ENCODE measurements at places on chromosomes 5 and 9. TPM values are rescaled to one million over a fixed set of nuclear protein-coding genes. Genes with fewer than 3 reads are reported as not detected.
A peak's percentile ranks its signal among the peaks of the same experiment; 100 is the strongest.

DNA sequence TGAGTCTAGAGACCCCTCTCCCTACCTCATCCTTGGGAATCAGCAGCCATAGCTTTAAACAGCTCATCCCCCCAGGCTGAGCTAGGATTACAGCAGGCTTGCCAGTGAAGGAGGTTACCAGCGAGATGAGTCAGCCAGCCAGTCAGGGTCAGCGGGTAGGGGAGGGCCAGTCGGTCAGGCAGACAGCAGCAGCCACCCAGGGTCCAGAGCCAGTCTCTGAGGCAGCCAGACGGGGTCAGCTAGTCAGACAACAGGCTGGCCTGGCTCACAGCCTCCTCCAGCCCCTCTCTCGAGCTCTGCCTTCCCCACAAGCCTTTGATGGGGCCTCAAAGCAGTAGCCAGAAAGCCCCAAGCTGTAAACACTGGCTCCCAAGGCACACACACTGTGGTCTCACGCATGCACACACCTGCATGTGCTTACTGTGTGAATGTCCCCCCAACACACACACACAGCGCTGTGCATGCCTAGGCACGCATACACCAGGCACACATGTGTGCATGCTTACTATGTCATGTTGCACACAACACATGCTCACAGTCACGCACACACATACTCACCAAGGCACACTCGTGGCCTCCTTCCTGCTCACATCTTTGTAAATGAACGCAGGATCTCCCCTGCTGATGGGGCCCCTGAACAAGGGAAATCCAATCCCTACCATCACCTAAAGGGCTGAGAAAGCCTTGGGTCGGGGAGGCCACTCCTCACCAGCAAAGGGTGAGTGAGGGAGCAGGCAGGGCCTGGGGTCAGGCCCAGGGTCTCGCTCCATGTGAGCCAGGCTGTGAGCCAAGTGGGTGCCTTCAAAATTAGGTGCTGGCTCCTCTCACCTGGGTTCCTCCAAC is 28.2 kb upstream of the CPLX2 start:
- no peak for DNase-seq

DNA sequence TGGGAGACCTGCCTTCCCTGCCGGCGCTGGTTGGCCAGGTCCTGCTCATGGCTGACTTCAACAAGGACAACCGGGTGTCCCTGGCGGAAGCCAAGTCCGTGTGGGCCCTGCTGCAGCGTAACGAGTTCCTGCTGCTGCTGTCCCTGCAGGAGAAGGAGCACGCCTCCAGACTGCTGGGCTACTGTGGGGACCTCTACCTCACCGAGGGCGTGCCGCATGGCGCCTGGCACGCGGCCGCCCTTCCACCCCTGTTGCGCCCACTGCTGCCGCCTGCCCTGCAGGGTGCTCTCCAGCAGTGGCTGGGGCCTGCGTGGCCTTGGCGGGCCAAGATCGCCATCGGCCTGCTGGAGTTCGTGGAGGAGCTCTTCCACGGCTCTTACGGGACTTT is 10.6 kb downstream of the DIPK1B start:
- DNase-seq: no peak

DNA sequence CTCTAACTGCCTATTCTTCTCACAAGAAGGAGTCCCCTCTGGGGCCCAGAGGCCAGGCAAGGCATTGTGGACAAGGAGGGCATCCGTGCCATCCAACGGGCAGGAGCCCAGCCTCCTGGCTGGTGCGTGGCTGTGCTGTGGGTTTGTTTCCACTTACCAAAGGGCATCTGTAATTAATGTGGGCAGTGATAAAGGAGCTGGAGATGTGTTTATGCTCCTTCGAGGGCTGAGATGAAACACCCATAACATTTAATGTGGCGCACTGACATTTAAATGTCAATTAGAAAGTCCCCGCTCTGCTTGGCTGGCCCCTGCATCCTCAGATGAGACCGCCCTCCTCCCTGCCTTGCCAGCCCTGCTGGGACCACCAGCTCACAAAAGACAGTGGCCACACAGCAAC is 57.1 kb downstream of the KCNIP1 start:
- DNase-seq: no peak

- DNase-seq: no peak
Measured at GRCh38 chr9:84718476-84718875, 48.9 kb downstream of the NTRK2 start.

GRCh38 chr5:137357436-137357835 is 141.7 kb downstream of the SPOCK1 start:
- DNase-seq: no peak

GRCh38 chr9:97487861-97488260 is 13.6 kb upstream of the TMOD1 start:
- DNase-seq: no peak

GRCh38 chr5:174810796-174811195 is 86.4 kb downstream of the MSX2 start:
- DNase-seq: no peak

DNA sequence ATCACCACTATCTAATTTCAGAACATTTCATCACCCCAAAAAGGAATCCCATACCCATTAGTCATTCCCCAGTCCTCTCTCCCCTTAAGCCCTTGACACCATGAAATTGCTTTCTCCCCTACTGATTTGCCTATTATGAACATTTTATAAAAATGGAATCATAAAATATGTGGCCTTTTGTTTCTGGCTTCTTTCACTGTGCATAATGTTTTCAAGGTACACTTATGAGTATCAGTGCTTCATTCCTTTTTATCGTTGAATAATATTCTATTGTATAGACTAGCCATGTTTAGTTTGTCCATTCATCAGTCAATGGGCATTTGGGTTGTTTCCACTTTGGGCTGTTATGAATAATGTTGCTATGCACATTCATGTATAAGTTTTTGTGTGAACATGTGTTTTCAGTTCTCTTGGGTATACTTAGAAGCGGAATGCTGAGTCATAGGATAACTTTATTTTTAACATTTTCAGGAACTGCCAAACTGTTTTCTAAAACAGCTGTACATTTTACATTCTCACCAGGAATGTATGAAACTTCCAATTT is 40.4 kb upstream of the FGF1 start:
- no peak for DNase-seq

- peak; percentile 81 for DNase-seq
Measured at GRCh38 chr9:128921881-128922763, 1.3 kb downstream of the PHYHD1 start.

GRCh38 chr9:87644659-87645058 is 81.3 kb upstream of the CTSL start:
- DNase-seq: no peak

GRCh38 chr5:60505373-60506171 is 194.4 kb downstream of the DEPDC1B start:
- no peak for DNase-seq

- no peak for DNase-seq
Measured at GRCh38 chr5:17260549-17260948, 43.1 kb downstream of the BASP1 start.

XPA gene
- 11.2 TPM for total RNA-seq

KCNIP1 gene
- total RNA-seq: 2.7 TPM

RNF180 gene
- total RNA-seq: 14.0 TPM

PCDHGA5 gene
- total RNA-seq: 3.5 TPM

CORO2A gene
- total RNA-seq: 20.0 TPM
